ENCODE measurements at places on chromosomes 1 and 21.

- no peak for DNase-seq
These were observed 17.0 kb downstream of the C1orf159 start for GRCh38 chr1:1098681-1099421.

- no peak for DNase-seq
These were observed 1.1 kb downstream of the CHML start for GRCh38 chr1:241638909-241639622.

DNA sequence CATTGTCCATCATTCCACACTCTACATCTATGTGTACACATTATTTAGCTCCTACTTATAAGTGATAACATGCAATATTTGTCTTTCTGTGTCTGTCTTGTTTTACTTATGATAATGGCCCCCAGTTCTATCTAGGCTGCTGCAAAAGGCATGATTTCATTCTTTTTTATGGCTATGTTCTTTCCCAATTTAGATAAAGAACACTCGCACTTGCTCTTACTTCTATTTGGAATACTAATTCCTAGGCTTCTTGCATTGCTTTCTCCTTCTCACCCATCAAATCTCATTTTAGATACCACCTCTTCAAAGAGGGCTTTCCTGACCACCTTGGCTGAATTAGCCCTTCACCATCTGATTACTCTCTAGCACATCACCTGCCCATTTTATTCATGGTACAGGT is 3.0 kb upstream of the RGS4 start:
- no peak for DNase-seq

- peak; percentile 51 for DNase-seq
These were observed 58.5 kb downstream of the HSF2BP start for GRCh38 chr21:43600642-43601402.

DNA sequence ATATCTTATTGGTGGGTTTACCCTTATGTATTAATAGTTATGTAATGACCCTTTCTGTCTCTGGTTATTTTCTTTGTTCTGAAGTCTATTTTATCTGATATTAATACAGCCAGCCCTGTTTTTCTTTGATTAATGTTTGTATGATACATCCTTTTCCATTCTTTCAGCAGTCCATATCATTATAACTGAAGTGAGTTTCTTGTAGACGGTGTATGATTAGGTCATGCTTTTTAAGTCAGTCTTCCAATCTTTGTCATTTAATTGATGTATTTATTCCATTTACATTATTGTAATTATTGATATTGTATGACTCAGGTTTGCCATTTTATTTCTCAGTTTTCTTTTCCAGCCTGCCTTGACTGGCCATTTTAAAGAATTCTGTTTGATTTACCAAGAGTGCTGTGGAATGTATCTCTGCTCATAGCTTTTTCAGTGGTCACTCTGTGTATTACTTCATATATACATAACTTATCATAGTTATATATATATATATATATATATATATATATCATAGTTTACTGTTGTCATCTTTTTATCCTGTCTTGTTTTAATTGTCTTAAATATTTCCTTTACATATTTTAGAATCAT is 10.5 kb downstream of the RAB4A start:
- no peak for DNase-seq

- no peak for DNase-seq
These were observed 86.7 kb downstream of the C1orf94 start for GRCh38 chr1:34263406-34263805.

GRCh38 chr21:45286671-45287437 is 841 bp downstream of the POFUT2 start:
- peak; percentile 7 for DNase-seq

- DNase-seq = no peak
These were observed 209.7 kb downstream of the RHOU start for GRCh38 chr1:228944935-228945371.

GRCh38 chr21:28151758-28152157 is 840.9 kb downstream of the LTN1 start:
- no peak for DNase-seq

DNA sequence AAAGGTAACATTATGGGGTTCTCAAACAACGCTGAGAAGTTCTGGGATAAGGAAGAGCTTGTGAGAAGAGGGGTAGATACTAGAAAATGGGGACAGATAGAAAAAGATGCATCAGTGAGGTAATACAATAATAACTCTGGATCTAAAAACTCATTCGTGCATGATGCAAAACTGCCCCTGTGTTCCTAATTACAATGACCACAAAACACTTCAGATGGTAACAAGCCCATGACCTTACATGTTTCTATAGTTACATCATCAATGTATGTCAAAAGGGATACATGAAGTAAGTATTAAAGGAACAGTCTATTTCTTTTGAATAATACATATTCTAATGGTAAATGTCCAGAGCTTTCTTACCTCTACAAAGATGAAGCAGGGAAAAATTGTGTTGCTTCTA is 110.6 kb upstream of the PLPPR5 start:
- DNase-seq = no peak

DNA sequence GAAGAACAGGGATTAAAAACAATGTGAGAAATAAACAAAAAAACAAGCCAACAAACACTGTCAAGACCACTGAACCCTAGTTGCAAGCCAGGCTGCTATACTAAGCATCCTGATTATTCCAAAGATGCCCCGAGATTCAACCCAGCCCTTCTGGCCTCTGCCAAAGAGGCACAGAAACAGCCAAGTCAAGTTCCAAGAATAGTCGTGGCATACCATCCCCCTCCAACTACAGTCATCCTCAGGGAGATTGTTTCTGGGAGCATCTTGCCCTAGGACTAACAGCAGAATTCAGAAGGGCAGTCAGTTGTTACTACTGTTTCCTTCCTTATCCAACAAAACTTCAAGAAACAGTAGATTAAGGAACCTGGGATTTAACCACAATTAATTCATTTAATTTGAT is 52.3 kb downstream of the ABL2 start:
- DNase-seq = no peak

GRCh38 chr1:174077749-174078490 is 55.8 kb upstream of the RC3H1 start:
- DNase-seq = no peak

GRCh38 chr1:14648896-14649855 is 50.7 kb downstream of the KAZN start:
- no peak for DNase-seq

DNA sequence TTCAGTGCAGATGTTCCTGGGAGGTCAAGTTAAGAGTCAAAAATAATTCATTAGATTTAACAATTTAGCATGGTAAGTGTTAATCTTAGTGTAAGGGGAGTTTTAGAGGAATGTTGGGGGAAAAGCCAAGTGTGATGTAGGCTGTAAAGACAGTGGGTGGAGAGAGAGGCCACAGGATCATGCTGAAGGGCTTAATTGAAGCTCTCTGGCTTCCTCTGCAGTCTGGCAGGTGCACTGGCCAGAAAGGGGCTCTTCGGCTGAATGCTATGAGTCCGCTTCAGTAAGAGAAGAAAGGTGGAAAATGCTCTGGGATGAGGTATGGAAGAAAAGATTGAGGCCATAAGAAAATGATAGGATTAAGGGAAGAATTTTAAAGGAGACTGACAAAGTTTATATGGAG is 3.0 kb downstream of the BRDT start:
- no peak for DNase-seq

- no peak for DNase-seq
These were observed 72.1 kb downstream of the SYT14 start for GRCh38 chr1:210010161-210010560.

- DNase-seq = no peak
These were observed 358.5 kb downstream of the GPATCH2 start for GRCh38 chr1:217272385-217272784.

DNA sequence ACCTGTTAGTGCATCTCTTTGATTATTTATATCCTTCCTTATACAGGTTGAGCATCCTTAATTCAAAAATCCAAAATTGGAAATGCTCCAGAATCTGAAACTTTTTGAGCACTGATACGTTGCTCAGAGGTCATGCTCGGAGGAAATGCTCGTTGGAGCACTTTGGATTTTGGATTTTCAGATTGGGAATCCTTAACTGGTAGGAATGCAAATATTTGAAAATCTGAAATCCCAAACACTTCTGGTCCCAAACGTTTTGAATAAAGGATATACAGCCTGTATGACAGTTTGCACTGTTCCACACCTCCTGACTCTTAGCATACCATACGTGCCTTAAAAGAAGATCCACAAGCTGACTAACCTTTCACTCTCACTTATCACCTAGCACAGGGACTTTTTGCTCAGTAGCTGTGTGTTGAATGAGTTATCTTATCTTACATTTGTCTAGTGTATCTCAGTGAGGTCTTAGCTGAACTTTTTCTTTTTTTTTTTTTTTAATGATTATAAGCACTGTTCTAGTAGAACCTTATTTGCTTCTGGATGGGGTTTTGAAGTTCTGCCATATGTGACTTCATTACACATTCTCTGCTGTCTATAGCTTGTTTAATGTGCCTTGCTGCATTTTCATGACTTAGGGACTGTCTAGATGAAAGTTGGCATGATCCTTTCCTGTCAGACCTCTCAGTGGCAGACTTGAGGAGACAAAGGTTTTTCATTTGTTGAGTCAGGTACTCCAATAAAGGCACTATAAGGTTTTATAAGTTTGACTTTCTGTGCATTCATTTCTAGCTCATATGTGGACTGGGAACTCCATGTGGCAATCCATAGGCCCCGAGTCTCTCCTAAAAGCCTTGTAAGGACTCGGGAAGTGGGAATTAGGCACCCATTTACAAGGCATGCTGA is 21.6 kb downstream of the PTGFRN start:
- no peak for DNase-seq

DNA sequence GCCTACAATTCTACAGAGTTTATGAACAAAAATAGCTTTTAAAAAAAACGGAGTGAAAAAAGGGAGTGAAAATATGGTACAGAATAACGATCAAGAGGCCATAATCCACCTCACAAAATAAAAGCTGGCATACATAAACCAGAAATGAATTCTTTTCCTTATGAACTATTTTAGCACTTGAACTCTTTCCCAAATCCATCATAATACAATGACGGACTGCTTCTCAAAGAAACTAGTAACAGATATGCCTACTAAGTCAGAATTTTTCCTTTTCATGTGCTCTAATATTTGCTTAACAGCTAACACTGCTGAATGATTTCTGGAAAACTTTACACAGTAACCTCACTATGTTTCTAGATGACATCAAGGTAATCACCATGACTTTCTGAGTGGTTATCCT is 144.0 kb downstream of the EIF4G3 start:
- DNase-seq = no peak

- DNase-seq = peak; percentile 64
These were observed 439.4 kb downstream of the CAMTA1 start for GRCh38 chr1:7224644-7225043.

DNA sequence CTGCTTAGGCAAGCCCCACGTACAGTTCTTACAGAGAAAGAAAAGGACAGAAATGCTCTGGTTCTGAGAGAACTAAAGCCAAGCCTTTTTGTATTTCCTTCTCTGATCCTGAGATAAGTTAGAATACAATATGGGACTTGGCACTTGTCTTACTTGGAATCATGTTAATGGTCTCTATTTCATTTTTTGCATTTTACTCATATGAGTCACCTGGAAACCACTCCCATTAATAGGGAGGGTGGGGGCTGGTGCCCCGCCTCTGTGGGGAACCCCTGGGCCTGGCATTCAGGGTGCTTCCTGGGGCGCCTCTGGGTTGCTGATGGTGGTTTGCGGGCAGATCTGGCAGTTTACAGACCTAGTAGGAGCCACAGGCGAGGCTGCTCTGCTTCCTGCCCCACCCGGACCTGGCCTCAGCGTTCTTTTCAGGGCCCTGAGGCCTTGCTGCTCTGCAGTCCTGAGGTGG is 26.7 kb downstream of the TSPAN2 start:
- no peak for DNase-seq

GRCh38 chr1:47557066-47557465 is 119.2 kb downstream of the FOXD2 start:
- DNase-seq = no peak

DNA sequence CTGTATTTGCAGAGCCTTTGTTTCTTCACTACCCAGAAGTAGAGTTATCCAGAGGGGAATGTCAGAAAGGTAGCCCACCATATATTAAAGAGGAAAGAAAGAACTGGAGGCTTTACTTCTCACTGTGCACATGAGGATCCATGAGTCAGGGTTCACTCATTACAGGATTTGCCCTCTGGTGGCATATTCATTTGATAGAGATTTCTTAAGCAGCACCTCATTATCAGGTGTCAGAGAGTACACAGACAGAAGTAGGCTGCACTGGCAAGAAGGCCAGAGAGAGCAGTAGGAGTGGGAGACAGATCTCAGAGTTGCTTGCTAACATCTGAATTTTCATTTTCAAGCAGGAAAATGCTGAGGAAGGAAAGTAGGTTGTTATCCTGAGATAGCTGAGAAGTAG is 123.8 kb downstream of the PIK3R3 start:
- no peak for DNase-seq

DNA sequence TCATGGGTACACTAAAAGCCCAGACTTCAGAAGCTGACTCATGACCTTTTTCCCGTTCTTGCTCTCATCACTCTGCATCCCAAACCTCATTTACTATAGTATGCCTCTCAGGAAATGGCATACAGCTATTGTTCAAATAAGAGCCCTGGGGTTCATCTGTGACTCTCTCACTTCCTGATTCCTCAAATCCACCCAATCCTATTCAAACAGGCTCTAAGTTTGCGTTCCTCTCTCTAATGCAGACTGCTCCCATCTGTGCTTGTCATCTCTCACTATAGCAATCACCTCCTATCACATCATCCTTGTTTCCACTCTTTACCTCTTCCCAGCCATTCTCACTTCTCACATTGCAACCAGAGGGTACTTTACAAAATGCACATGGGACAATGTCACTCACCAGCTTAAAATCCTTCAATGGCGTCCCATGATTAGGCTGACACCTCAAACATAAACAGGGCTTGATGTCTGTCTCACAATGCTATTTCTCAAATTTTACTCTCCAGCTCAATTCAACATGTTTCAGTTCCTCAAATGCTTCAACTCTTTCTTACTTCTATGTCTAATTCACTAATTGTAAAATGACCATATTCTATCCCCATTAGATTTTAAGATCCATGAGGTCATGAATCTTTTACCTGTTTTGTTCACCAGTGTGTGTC is 408.4 kb downstream of the NTNG1 start:
- DNase-seq = no peak

GRCh38 chr1:186511761-186512637 is 51.1 kb upstream of the PDC start:
- no peak for DNase-seq

DNA sequence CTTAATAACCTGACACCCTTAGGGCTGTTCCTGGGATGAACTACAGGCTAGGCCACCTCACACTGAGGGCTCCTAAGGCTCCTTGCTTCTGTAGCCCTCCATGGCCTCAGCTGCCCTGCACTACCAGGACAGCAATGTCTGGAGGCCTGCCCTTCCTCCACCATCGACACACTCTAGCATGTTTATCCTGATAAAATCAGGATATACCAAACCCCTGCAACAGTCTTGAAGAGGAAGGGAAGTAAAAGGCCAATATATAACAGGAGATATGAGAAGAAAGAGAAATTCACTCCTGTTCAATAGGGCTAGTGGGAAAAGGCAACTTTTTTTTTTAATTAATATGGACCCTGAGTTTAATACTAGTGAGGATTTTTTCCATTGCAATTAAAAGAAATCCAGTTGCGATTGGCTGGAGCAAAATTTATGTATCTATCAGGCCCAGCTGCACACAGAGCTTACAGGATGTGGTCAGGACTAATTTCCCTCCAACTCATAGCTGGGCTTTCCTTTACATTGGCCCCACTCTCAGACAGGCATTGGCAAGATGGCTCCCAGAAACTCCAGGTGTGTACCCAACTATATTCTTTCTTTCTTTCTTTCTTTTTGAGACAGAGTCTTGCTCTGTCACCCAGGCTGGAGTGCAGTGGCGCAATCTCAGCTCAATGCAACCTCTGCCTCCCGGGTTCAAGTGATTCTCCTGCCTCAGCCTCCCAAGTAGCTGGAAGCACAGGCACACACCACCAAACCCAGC is 13.5 kb upstream of the ATP2B4 start:
- DNase-seq = no peak

GRCh38 chr1:225343618-225344017 is 84.2 kb downstream of the LBR start:
- no peak for DNase-seq

Data from WERI-Rb-1 (cell line).